ENCODE measurements at places on chromosomes 7 and 10.
A peak's percentile ranks its signal among the peaks of the same experiment; 100 is the strongest.

- DNase-seq, result no peak
These were observed 118.2 kb upstream of the KIF5B start for GRCh38 chr10:32174349-32174893.

DNA sequence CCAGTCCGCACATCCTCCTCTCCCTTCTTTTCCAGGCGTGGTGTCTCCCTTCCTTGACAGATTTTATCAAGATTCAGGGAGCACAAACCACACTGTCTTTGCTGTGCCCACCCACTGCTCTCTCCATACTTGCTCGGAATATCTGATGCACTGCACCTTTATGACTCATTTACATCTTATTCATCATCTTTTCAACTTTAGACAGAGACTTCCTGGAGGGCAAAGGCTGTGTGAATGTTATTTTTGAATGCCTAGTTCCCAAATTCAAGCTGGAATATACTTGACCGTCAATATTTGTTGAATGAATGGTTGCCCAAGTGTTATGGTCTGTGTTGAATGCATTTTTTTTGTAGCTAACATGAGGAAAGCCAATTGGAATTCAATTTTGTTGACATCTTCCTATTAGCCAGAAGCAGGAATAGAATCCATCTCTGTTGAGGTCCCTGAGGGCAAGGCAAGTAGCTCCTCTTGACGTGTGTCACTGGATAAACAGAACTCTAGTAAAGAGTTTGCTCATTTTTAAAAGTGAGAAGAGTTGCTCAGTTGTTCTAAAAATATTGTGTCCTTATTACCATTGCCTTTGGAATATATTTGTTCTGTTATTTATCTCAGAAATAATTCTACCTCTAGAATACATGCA is 95.0 kb downstream of the KLF6 start:
- peak; percentile 29 for DNase-seq

- no peak for DNase-seq
These were observed 140.0 kb upstream of the PHYHIPL start for GRCh38 chr10:59036311-59037017.

DNA sequence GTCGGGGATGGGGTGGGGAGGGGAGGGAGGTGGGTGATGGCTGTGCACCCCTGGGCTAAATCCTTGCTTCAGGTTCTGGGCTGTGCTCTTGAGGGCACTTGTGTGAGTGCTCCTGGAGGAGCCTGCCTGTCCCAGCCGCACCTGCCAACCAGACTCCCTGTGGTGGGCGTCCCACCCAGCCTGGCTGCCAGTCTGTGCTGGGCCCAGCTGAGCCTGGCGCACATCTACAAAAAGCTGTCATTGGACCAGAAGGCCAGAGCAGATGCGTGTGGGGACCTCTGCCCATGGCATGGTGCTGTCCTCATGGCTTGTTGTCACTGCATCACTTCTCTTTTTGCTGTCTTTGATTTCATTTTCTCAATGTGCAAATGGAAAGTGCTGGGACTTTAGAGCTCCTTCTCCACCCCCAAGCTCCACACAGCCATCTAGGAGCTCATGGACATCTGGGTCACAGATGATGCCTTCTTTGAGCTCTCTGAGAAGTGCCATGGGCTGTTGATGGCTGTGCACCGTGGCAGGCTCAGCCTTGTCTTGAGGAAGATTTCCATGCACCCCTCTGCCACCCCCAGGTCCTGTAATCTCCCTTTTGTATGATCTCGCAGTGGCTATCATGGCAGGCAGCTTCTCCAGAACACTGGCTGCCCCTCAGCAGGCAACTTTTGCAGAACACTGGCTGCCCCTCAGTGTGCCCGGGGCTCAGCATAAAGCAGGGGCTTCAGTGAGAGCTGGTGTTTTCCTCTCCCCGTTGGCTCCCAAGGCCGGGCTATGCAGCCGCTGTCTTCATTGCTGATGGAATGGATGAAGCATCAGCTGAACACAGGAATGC is 83.9 kb downstream of the ADCY1 start:
- no peak for DNase-seq

GRCh38 chr10:103803941-103804340 is 51.4 kb downstream of the SH3PXD2A start:
- no peak for DNase-seq

GRCh38 chr10:5490698-5491464 is 8.5 kb downstream of the CALML5 start:
- no peak for DNase-seq

DNA sequence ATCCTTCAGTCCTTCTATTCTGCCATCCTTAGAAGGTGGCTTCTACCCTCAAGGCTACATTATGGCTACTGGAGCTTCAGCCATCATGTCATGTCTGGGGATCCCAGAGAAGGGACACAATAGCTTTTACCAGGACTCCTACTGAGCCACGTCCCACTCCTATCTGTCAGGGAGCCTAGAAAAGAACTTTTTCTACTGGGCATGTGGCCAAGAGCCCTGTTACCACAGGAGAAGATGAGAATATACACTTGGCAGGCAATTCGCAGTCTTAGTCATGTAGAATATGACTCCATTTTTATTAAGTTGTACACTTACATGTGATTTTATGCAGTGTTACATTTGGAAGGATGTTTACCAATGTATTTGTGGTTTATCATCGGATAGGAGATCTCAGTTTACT is 64.6 kb upstream of the KCNMA1 start:
- peak; percentile 58 for DNase-seq

- no peak for DNase-seq
These were observed 103.1 kb upstream of the PARD3 start for GRCh38 chr10:34918060-34918775.

All from hepatic stellate cell (primary cell).